CD4-positive, alpha-beta T cell treated with Interleukin-21 for 1 hour (primary cell): ENCODE measurements at places on chromosomes 3 and 15.
A peak's percentile ranks its signal among the peaks of the same experiment; 100 is the strongest.

- DNase-seq = no peak
Measured at GRCh38 chr3:66220066-66220465, 735 bp upstream of the SLC25A26 start.

- no peak for DNase-seq
Measured at GRCh38 chr3:150790629-150791028, 27.7 kb upstream of the SIAH2 start.

DNA sequence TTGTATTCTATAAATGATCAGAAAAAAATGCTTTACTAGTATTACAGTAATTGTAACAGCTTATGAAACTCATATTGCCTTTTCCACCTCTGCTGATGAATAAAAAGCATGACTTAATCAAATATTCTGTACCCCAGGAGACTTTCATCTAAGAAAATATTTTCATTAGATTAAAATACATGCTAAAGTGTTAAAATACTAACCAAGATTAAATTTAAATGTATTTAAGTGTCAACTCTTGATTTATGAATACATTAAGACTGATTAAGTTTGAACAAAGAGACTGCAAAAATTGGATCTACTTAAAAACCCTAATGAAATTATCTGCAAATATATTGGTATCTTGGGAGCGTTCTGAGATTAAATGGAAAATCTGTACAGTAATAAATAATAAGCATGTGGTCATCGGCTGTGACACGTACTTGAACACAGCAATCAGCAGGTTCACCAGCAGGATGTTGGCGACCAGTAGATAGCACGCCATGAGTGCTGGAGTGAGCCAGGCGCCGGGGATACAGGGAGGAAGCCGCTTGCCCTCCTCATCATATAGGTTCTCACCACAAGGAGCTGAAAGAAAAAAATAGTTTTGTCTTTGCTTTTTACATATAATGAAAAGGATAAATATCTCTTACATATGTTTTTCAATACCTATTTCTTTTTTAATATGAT is 36.6 kb upstream of the MTMR10 start:
- DNase-seq = no peak

- peak; percentile 25 for DNase-seq
Measured at GRCh38 chr3:157175691-157176507, 16.0 kb upstream of the CCNL1 start.

GRCh38 chr3:196274585-196274984 is 12.9 kb downstream of the PCYT1A start:
- peak; percentile 86 for DNase-seq

GRCh38 chr3:182713743-182714517 is 79.4 kb upstream of the ATP11B start:
- DNase-seq = peak; percentile 54

GRCh38 chr3:54421943-54422342 is 299.6 kb downstream of the CACNA2D3 start:
- no peak for DNase-seq

GRCh38 chr3:23272820-23273219 is 69.7 kb downstream of the UBE2E2 start:
- DNase-seq = no peak

GRCh38 chr15:51379390-51379789 is 37.9 kb downstream of the GLDN start:
- DNase-seq = no peak

GRCh38 chr3:153373606-153374005 is 211.6 kb downstream of the RAP2B start:
- peak; percentile 2 for DNase-seq

GRCh38 chr15:78397382-78397781 is 40.6 kb upstream of the IREB2 start:
- DNase-seq = no peak

DNA sequence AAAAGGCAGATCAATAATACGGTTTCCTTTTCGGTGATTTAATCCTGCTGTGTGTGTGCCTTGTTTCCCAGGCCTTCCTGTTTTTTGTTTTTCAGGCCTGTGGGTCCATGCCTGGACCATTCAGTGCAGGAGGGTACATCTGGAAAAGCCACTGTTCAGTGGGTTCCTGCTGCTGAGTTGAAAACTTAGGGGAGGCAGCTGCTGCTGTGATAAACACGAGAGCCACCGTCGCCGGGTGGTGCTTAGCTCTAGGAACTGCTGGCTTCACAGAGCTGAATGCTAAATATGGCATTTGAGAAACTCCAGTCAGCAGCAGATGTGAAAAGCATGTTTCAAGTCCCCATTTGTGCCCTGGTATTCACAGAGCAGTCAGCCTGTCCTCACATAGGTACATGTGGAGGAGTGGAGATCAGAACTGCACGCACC is 44.0 kb downstream of the SYNM start:
- no peak for DNase-seq

DNA sequence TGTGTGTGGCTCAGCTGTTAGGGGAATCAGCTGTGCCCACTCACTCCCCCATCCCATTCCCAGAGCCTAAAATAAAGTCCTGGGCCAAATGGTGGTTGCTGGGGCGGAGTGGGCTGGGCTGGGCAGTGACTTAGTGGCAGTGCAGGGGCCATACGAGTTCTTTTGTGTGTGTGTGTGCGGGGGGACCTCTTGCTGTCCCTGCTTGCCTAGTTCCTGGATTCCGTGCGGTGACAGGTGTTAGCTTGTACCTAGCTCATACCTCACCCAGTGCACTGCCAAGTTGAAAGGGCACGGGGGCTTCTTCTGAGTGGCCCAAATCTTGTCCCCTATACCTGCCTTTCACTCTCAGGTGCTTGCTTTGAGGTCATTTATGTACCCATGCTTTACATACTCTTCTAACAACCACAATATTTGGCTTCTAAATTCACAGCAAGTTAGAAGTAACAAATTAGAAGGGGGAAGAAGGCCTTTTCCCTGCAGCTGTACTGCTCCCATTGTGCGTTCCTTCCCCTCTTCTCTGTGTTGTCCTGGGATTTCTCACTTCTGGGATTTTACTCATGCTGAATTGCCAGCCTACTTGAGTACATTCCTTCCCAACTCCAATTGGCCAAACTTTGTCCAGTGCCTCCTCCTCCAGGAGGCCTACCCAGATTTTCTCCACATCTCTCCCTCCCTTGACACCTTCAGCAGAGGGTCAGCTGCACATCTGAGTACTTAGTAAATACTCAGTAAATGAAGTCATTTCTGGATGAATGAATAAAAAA is 66.3 kb upstream of the POLG start:
- no peak for DNase-seq

DNA sequence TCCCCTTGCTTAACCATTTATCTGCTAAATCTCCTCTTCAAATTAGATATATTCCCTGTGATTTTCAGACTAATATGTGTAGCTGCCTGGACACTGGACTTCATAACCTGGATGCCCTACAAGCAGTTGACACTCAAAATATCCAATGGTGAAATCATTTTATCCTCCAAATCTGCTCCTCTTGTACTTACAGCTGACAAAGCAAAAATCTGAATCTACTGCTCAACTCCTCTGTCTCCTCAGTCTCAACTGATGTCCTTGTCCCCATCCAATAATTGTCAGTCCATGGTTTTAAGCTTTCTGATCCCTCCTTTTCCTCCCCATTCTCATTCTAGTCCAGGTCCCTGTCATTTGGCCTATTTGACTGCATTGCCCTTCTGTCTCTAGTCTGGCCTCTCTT is 411.8 kb downstream of the TBC1D5 start:
- no peak for DNase-seq

DNA sequence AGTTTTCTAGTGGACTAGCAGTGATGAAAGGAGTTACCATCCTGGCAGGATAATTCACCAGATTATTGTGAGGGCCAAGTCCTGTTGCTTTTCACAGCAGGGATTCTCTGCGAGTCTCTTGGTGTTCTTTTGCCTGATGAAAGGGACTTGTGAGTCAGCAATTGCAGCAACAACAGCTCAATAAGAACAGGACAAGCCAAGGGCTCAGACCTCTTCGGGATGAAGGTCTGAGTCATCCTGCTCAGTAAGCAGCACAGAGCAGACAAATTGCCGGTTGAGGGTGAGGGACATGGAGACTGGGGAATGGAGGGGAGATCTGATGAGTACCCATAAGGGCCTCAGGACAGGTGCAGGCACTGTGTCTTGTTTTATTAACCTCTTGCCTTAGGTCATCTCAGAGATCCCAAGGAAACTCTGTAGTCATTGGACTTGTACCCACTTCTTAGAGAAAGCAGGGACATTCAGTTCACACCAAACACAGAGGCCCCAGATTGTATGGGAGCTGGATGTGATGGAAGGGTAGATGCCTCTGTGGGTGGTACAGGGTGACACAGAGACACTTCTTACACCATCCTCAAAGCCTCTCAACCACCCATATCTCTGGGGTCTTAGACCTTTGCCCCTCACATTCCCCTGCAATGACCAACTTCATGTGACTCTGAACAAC is 173.8 kb upstream of the TLE3 start:
- no peak for DNase-seq

DNA sequence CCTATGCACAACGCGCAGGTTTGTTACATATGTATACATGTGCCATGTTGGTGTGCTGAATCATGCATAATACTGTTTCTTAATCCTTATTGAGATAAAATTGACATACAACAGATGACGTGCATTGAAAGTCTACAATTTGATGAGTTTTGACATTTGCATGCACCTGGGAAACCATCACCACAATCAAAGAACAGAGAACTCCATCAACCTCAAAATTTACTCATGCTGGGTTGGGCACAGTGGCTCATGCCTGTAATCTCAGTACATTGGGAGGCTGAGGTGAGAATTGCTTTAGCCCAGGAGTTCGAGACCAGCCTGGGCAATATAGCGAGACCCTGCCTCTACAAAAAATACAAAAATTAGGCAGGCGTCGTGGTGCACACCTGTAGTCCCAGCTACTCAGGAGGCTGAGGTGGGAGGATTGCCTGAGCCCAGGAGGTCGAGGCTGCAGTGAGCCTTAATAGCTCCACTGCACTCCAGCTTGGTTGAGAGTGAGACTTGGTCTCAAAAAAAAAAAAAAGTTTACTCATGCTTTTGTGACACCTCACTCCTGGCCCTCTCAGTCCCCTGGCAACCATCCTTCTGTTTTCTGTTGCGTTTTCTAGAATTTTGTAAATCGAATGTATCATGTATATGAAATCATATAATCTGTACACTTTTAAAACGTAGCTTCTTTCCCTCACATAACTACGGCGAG is 56.6 kb downstream of the BHLHE40 start:
- DNase-seq = no peak

GRCh38 chr3:169966951-169967915 is 626 bp downstream of the SEC62 start:
- DNase-seq = peak; percentile 40

DNA sequence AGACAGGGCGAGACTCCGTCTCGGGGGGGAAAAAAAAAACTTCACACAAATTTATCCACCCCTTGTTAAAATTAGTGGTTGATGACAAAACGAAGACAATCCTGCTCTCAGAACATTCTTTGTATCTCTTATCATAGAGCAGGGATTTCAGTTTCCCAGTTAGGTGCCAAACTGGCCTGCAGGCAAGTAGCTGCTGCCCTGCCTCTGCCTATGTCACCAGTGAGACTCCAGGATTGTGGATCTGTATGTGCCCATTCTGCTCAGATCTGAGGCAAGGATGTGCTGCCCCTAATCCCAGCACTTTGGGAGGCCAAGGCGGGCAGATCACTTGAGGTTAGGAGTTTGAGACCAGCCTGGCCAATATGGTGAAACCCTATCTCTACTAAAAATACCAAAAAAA is 54.4 kb downstream of the IQGAP1 start:
- DNase-seq = no peak
